Pancreas (tissue), 10 donors: ENCODE measurements at places on chromosomes 3 and 15. TPM values are rescaled to one million over a fixed set of nuclear protein-coding genes. Genes with fewer than 3 reads are reported as not detected.

The TUSC7 gene
- not detected for total RNA-seq

The SEMA6D gene
- 14.1 TPM for total RNA-seq

The GPR87 gene
- total RNA-seq: not detected

The MAP1A gene
- 0.59 TPM for total RNA-seq

The DCLK3 gene
- total RNA-seq: 0.12 TPM

The PTH1R gene
- 1.4 TPM for total RNA-seq

DNA sequence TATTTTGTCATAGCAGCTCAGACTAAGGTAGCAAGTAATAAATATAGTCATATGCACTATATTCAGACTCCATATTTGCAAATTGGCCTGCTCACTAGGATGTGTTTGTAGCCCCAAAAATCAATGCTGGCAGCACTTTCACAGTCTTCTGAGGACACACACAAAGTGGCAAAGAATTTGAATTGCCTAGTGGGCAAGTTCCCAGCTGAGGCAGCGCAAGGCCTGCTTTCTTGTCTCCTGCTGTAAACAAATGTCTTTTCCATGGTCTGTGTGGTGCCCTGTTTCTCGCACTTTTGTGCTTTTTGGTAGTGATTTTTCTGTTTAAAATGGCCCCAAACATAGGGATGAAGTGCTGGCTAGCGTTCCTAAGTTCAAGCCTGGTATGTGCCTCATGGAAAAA is 416.0 kb downstream of the OCA2 start:
- no peaks in the 10 kb centered on the region for H3K27me3 ChIP-seq
- no peak for DNase-seq
- H3K36me3 ChIP-seq: no peaks in the 10 kb centered on the region
- no peak overlapping the region for H3K27ac ChIP-seq
- H3K4me3 ChIP-seq: no peak overlapping the region

- H3K4me1 ChIP-seq: peaks cover 51% of the 10 kb centered on the region
- H3K27ac ChIP-seq: peak overlapping the region; percentile 69
- no peaks in the 10 kb centered on the region for H3K36me3 ChIP-seq
- no peaks in the 10 kb centered on the region for H3K27me3 ChIP-seq
These were observed 75.2 kb downstream of the LRIG1 start for GRCh38 chr3:66425576-66426114.

- no peak overlapping the region for H3K27ac ChIP-seq
- H3K36me3 ChIP-seq: peaks cover 6% of the 10 kb centered on the region
- DNase-seq: no peak
- H3K27me3 ChIP-seq: no peaks in the 10 kb centered on the region
- no peaks in the 10 kb centered on the region for H3K4me1 ChIP-seq
These were observed 30.6 kb downstream of the INTS14 start for GRCh38 chr15:65580287-65580686.

DNA sequence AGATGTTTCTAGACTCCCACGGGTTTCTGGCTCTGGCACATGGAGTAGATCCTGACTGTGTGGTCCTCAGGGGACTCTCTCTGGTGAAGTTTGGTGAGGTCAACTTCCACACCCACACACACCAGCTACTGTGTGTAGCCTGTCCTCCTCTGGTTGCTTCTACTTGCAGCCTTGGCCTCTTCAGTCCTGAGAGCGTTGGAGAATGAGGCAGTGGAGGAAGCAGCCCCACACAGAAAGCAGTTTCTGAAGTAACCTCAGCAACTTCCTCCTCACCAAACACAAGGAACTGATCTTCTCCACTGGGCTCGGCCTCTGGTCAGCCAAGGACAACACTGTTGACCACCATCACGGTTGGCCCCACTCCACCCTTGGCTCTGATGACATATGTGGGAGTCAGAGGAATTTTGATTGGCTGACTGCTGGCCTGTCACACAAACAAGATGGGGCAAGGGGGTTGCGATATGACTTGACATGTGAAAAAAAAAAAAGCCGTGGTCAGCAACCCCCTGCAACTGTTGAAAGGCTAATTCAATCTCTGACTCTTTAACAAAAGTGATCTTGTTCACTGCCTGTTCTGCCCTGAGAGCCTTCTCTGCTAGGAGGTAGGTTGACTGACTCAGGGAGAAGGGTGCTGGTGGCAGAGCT is 19.6 kb downstream of the CD86 start:
- DNase-seq: no peak
- H3K4me1 ChIP-seq: no peaks in the 10 kb centered on the region
- H3K4me3 ChIP-seq: no peak overlapping the region
- H3K27me3 ChIP-seq: no peaks in the 10 kb centered on the region
- H3K36me3 ChIP-seq: no peaks in the 10 kb centered on the region

- H3K4me3 ChIP-seq: no peak overlapping the region
- no peak for DNase-seq
- no peaks in the 10 kb centered on the region for H3K36me3 ChIP-seq
- H3K27me3 ChIP-seq: no peaks in the 10 kb centered on the region
- no peak overlapping the region for H3K27ac ChIP-seq
These were observed 43.5 kb downstream of the ATP13A5 start for GRCh38 chr3:193335031-193335430.

GRCh38 chr15:100206643-100207042 is 135.1 kb downstream of the ADAMTS17 start:
- peaks cover 21% of the 10 kb centered on the region for H3K4me1 ChIP-seq
- peak; percentile 28 for DNase-seq
- H3K36me3 ChIP-seq: no peaks in the 10 kb centered on the region
- H3K4me3 ChIP-seq: no peak overlapping the region
- H3K27me3 ChIP-seq: no peaks in the 10 kb centered on the region
- H3K27ac ChIP-seq: no peak overlapping the region
